ENCODE measurements at places on chromosomes 2 and 18. TPM values are rescaled to one million over a fixed set of nuclear protein-coding genes. Genes with fewer than 3 reads are reported as not detected.
A peak's percentile ranks its signal among the peaks of the same experiment; 100 is the strongest.

GRCh38 chr18:21763846-21764646 is 23.5 kb downstream of the MIB1 start:
- H3K36me3 ChIP-seq, result peaks cover 12% of the 10 kb centered on the region
- H3K4me1 ChIP-seq, result no peaks in the 10 kb centered on the region
- no peak overlapping the region for H3K27ac ChIP-seq
- no peak for DNase-seq
- no peak overlapping the region for H3K4me3 ChIP-seq

GRCh38 chr2:69723791-69724190 is 18.1 kb upstream of the ANXA4 start:
- no peaks in the 10 kb centered on the region for H3K27me3 ChIP-seq
- H3K27ac ChIP-seq, result no peak overlapping the region

DNA sequence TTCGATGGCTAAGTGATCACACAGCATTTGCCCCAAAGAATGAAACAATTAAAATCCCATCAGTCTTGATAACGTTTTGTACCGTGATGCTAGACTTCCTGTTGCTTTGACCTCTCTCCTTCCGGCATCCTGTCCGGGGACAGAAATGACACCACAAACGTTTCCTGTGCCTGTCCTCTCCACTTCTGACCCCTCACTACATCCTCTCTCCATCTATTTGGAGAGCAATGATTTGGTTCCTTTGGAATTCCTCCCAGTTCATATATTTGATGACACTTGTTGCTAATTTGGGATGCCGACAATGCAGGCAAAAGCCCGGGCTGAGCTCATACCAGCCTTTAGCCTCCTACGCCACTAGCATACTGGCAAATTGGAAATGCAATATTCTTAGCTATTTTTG is 151.2 kb upstream of the CCDC68 start:
- no peaks in the 10 kb centered on the region for H3K4me1 ChIP-seq
- no peak overlapping the region for H3K4me3 ChIP-seq
- no peak overlapping the region for H3K27ac ChIP-seq
- H3K27me3 ChIP-seq, result no peaks in the 10 kb centered on the region
- no peaks in the 10 kb centered on the region for H3K36me3 ChIP-seq

DNA sequence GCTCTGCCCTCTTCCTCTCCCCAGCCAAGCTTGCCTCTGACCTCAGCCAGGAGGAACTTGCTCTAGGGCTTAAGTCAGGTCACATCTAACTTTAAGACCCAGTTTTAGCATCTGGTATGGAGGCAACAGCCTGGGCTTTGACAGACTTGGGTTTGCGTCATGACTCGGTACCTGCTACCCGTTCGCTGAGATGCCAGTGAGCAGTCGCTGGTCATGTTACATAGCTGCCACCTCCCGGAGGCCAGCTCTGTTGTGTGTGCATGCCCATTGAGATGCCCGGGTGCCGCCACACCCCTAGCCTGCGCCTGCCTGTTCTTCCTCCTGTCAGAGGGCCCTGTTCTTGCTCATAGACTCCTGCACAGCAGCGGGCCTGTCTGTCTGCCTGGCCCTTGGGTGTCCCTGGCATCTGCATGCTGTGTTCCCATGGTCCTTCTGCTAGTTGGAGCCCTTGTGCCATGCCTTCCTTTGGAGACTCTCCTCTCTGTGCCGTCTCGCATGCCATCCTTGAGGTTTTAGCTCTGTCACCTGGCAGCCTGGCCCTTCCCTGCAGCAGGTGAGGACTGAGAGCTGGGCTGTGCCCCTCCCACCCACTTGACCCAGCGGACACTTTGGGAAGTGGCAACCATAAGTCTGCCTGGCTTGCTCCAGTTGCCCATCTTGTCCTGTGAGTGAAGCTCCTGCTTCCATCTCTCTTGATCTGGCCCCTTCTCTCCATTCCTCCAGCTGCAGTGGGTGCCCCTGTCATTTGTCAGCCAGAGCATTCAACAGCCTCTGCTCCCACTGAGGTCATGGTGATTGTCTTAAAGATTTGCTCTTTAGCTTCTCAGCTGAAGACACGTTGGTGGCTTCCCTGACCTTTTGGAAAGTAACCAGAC is 24.9 kb downstream of the ASAP2 start:
- H3K27me3 ChIP-seq, result no peaks in the 10 kb centered on the region
- H3K36me3 ChIP-seq, result 0 out of 2 replicates have a peak, but pooled peaks cover 5% of the 10 kb centered on the region
- DNase-seq, result no peak

DNA sequence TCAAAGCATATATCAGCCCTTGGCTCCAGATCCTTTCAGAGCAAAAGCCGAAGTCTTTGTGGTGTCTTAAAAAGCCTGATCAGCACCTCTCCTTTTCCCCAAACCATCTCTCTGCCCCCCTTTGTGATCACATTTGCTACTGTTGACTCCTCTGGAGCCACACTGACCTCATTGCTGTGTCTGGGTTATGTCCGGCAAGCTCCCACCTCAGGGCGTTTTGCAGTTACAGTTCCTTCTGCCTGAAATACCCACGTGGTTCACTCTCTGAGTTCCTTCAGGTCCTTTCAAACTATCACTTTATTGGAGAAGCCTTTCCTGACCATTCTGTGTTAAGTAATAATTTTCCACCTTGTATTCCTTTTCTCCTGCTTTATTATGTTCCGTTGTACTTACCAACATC is 11.8 kb downstream of the C2orf69 start:
- peaks cover 24% of the 10 kb centered on the region for H3K36me3 ChIP-seq
- H3K4me1 ChIP-seq, result peaks cover 11% of the 10 kb centered on the region
- H3K27ac ChIP-seq, result no peak overlapping the region
- H3K27me3 ChIP-seq, result no peaks in the 10 kb centered on the region
- H3K4me3 ChIP-seq, result no peak overlapping the region

DNA sequence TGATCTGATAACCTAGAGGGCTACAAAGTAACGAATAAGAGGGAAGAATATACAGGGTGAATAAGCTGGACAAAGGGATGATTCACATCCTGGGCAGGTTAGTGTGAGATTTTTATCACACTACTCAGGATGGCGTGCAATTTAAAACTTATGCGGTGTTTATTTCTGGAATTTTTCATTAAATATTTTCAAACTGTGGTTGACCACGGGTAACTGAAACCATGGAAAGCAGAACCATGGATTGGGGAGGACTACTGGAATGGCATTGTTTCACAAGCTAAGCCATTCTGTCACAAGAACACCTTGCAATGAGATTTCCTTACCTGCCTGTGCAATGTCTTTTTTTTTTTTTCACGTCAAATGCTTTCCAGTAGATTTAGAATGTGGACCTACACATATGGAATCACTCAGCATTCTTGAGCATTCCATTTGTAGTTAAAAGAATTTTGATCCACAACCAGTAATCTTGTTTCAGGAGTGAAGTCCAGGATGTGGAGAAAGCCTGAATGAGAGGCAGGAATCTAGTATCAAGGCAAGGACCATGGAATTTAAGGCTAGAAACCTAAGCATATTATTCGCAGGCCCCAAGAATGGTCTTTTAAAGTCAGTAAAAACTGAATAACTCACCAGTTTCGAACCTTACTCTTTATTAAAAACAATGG is 8.0 kb upstream of the CDK15 start:
- peaks cover 28% of the 10 kb centered on the region for H3K4me1 ChIP-seq
- DNase-seq, result peak; percentile 97
- H3K27me3 ChIP-seq, result no peaks in the 10 kb centered on the region
- H3K4me3 ChIP-seq, result peak overlapping the region; percentile 17
- H3K36me3 ChIP-seq, result no peaks in the 10 kb centered on the region

GRCh38 chr2:237444071-237444470 is 30.1 kb upstream of the COL6A3 start:
- peaks cover 11% of the 10 kb centered on the region for H3K4me1 ChIP-seq
- H3K27ac ChIP-seq, result no peak overlapping the region
- no peaks in the 10 kb centered on the region for H3K36me3 ChIP-seq
- no peak for DNase-seq

- H3K4me3 ChIP-seq, result no peak overlapping the region
- peak; percentile 49 for DNase-seq
- H3K27ac ChIP-seq, result no peak overlapping the region
- H3K27me3 ChIP-seq, result no peaks in the 10 kb centered on the region
Observed at GRCh38 chr2:188922191-188922590, 52.0 kb upstream of the COL3A1 start.

- no peaks in the 10 kb centered on the region for H3K27me3 ChIP-seq
- DNase-seq, result no peak
- H3K27ac ChIP-seq, result no peak overlapping the region
- no peaks in the 10 kb centered on the region for H3K4me1 ChIP-seq
- no peaks in the 10 kb centered on the region for H3K36me3 ChIP-seq
Observed at GRCh38 chr18:6449213-6449612, 34.5 kb upstream of the L3MBTL4 start.

- H3K27me3 ChIP-seq, result no peaks in the 10 kb centered on the region
- no peak overlapping the region for H3K4me3 ChIP-seq
- no peak overlapping the region for H3K27ac ChIP-seq
- H3K36me3 ChIP-seq, result no peaks in the 10 kb centered on the region
- H3K4me1 ChIP-seq, result no peaks in the 10 kb centered on the region
- DNase-seq, result peak; percentile 52
Observed at GRCh38 chr18:62026586-62026985, 133.8 kb upstream of the RNF152 start.

DNA sequence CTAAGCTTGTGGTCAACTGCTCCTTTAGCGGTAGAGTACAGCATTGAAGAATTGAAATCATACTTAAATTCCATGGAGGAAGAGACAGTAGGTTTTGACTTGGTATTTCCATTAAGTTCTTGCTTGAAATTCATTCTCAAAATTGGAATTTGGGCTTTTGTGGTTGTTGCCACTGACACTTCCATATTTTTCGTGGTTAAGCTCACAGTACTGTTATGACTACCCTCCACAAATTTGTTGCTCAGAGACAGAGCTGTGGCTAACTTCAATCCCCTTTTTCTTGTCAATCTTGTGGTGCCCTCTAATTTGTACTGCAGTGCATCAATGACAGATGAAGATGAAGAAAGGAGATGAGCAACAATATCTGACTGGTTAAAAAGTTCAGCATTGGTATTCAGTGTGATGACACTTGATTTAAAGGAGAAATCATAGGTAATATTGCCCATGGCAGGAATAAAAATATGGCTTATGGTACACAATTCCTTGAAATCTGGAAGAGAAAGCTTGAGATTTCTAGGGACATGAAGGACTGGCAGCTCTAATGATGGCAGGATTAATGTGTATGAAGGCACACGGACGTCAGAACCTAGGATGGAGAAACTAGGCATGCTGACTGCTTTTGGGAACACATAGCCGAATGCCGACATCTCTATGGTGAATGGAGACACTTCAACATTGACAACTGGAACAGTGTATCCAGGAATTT is 37.3 kb downstream of the APOB start:
- no peaks in the 10 kb centered on the region for H3K36me3 ChIP-seq
- DNase-seq, result no peak
- H3K27me3 ChIP-seq, result peaks cover 39% of the 10 kb centered on the region

DNA sequence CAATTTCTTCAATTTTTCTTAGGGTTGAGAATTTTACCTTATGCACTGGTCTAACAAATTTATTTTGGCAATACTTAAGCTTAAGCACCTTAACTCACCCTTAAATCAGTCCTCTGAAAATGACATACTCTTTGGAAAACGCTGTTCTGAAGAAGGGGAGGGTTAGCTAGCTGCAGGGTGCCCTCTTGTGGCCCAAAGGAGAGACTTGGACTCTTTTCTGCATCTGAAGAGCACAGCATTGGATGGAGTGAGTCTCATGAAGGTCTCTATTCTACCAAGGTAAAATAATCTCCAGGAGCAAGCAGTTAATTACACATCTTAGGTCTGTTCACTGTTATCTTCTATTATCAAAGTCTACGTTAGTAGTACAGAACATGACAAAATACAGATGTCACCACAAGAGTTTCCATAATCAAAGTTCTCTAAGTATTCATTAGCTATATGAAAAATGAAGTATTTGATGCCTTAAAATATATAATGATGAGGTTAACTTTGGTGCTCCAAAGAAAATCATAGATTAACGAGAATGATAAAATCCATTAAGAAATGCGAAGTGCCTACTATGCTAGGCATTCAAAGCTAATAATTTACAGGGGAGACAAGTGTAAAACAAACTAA is 24.4 kb downstream of the PUM2 start:
- DNase-seq, result peak; percentile 72
- peaks cover 25% of the 10 kb centered on the region for H3K4me1 ChIP-seq
- peak overlapping the region; percentile 73 for H3K27ac ChIP-seq
- no peaks in the 10 kb centered on the region for H3K27me3 ChIP-seq

- no peaks in the 10 kb centered on the region for H3K27me3 ChIP-seq
- no peaks in the 10 kb centered on the region for H3K36me3 ChIP-seq
- no peak overlapping the region for H3K27ac ChIP-seq
- no peak overlapping the region for H3K4me3 ChIP-seq
- DNase-seq, result no peak
Observed at GRCh38 chr2:42747422-42747821, 16.5 kb downstream of the OXER1 start.

GRCh38 chr2:163698857-163699256 is 37.0 kb downstream of the FIGN start:
- no peak overlapping the region for H3K27ac ChIP-seq
- no peaks in the 10 kb centered on the region for H3K36me3 ChIP-seq
- DNase-seq, result no peak
- no peaks in the 10 kb centered on the region for H3K27me3 ChIP-seq

The PPP1R1C gene
- 1.5 TPM for total RNA-seq

The POTEI gene
- not detected for total RNA-seq

The MRPL30 gene
- total RNA-seq, result 42.8 TPM

The NETO1 gene
- 12.9 TPM for total RNA-seq

The ZBTB7C gene
- 1.1 TPM for total RNA-seq

The FBXO36 gene
- total RNA-seq, result 4.3 TPM

The MDH1B gene
- total RNA-seq, result 0.23 TPM

The AKAIN1 gene
- total RNA-seq, result not detected

The CD226 gene
- total RNA-seq, result 0.69 TPM

The EIF2AK3 gene
- 10.7 TPM for total RNA-seq

The NXPH2 gene
- not detected for total RNA-seq

The DNAH7 gene
- 1.9 TPM for total RNA-seq

The NYAP2 gene
- total RNA-seq, result not detected

The DAW1 gene
- total RNA-seq, result 1.0 TPM

Measured in PC-3 (cell line).